Activated T-helper 1 cell treated with anti-CD3 and anti-CD28 coated beads, Interleukin-2, amount 50 U/mL, for 16 hours (primary cell): ENCODE measurements at places on chromosomes 6 and 20.

DNA sequence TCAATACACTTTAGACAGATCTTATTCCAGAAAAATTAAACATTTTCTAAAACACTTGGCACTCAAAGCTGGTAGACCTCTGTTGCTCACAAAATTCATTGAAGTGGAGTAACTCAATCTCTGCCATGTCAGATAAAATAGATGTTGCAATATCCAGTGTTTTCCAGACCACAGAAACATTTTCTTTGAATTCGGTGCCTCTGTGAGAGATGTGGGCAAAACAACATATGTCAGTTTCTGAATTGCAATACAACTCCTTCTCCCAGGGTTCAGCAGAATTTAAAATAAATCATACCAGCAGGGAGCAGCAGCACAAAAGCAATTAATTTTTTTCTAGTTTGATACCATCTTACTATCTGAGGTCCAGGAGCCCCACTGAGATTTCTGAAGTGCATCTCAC is 11.3 kb upstream of the PKHD1 start:
- DNase-seq: no peak

DNA sequence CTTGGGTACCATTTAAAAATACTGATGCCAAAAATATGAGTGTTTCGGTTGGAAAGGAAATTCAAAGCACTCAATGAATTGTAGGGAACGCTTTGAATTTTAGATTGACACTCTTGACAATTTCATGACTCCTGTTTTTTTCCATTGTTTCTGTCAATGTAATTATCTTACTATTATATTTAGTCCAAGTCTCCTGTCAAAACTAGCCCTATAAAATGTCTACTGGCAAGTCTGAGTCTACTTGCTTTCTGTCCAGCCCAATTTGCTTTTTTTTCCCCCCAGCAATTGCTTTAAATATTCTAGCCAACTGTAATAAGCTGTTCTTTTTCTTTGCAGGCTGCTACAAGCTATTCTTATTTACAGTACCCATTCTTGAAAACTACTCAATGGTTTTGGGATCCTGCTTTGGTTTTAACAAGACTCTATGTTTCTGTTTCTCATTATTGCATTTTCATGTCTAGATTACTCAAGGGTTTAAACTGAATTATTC is 1103.9 kb upstream of the GJE1 start:
- DNase-seq: no peak

- DNase-seq: no peak
Observed at GRCh38 chr6:360349-360748, 31.2 kb upstream of the IRF4 start.

- no peak for DNase-seq
Observed at GRCh38 chr6:1965596-1966224, 279.7 kb downstream of the GMDS start.

DNA sequence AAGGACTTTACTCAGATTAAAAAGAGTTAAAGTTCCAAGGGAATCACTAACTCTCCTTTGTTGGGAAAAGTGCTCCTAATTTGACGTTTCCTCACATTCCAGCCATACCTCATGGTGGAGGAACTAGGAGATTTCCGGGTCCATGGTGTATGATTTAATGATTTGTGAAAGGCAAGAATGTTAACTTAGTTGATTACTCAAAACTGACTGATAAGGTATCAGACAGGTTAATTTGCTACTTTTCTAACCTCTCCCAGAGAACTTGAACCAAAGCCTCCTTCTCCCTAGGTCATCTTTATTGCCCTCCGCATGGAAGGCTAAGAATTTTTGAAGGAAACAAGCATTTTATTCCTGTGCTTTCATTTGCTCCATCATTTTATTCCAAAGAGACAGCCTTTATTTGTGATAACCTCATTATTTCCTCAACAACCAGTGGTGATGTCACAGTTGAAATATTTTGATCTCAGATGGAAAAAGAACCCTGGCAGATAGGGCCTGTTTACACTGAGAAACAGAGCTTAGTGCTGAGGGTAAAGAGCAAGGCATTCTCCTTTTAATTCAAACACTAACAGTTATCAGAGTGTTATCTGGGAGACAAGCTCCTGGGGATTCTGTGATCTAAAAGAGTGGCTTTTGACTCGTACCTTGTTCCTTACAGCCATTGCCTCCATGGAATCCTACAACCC is 57.4 kb upstream of the BMP2 start:
- DNase-seq: no peak

DNA sequence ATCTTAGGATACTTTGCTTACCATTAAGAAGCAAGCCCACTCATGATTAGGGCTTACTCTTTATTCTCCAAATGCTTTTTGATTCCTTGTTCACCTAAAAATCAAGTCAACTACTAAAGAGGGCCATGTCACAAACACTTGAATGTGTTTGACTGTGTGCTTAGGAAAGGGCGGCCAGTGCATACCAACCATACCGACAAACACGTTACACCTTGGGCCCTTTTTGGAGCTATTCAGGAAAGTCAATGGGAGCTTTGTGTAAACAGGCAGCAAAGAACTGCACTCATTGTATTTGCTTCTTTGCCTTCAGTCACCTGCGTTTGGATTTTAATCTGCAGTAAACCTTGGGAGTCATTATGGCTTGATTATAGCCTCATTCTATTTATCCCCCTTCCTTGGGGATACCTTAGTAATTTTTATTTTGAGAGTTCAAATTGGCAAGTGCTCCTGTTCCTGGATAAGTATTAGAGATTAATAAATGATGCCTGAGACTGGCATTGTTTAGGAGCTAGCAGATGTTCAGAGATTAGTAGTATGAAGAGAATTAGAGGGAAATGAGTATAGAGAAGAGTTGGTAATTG is 102.6 kb upstream of the HDGFL1 start:
- DNase-seq: no peak

- no peak for DNase-seq
Observed at GRCh38 chr6:12102350-12102749, 90.2 kb downstream of the HIVEP1 start.

DNA sequence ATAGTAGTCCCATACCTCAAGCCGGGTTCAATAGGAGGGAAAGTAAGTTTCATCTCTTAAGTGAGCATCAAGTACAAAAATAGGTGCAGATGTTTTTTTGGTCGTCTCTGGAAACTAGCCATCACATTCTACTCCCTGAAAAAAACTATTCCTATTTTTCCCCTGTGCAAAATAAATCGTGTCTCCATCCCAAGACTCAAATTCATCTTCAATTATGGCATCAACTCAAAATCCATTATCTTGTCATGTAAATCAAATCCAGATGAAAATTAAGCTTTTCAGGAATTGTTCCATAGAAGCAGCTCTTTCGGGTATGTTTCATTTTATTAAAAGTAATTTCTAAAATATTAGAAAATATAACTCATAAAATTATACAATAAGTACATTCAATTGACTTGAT is 1368.4 kb downstream of the GRIK2 start:
- DNase-seq: no peak

DNA sequence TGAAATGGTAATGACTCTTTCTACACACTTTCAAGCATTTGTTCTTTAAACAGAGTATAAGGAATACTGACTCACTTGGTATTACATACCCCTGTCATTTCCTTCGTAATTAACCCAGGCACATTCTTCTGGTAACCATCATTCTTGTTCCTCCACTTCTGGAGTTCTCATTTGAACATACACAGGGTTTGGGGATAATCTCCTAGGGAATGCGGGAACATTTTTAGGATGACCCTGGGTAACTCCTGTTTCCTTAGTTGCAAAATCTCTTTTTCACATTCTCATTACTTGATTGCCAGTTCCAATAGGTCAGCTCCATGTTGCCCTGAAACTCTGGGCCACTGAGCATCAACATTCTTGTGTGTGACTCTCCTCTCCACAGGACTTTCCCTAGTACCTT is 51.5 kb upstream of the E2F3 start:
- no peak for DNase-seq

- DNase-seq: no peak
Observed at GRCh38 chr6:108159981-108160380, 5.8 kb upstream of the NR2E1 start.

- DNase-seq: no peak
Observed at GRCh38 chr20:37354210-37355195, 8.6 kb downstream of the SRC start.

DNA sequence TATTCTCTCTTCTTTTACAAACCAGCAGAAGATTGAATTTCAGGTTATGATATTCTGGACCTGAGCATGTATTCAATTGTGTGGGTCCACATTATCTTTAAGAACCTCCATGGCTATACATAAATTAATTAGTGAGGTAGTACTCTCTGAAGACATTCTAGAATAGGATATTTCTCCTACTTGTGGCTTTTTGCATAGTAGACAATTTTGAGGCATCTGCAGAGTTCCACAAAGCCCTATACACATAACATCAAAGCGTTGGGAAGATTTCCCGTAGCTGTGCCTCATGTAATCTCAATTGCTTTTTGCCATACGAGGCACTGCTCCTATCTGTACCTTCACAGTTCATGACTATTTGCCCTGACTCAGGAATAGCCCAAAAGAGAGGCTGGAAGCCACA is 395.4 kb upstream of the RGS17 start:
- DNase-seq: no peak

DNA sequence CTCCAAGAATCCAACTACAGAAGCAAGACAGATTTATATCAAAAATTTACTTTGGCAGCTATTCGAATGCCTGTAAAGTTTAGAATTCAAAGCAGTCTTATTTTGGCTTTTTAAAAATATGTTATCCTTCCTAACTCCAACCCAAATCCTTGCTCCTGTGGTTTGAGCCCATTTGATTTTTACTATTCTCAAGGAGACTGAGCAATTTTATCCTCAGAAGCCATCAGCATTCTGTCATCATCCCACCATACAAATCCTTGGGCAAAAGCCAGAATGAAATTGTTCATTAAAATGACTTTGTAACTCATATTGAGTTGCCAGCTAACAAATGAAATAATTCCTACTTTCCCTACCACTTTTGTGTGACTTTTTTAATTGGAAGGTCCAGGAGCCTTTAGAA is 392.8 kb downstream of the ADGRB3 start:
- no peak for DNase-seq

GRCh38 chr6:166687070-166687878 is 60.2 kb upstream of the RPS6KA2 start:
- no peak for DNase-seq

DNA sequence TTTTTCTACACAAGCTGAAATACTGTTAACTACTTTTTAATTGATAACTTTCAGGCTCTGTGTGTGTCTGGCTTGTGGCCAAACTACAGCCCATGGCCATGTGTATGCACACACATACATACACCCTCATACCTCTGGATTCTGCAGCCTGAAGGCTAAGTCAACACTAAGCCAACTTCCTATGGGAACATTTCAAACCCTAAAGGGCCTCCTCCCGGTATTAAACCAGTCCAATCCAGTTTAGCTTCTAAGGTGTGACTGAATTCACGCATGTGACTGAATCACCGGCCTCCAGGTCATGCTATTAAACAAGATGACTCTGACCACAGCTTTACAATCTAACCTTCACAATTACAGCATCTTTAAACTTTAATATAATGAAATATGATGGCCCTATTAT is 20.7 kb upstream of the DST start:
- DNase-seq: no peak
